Left renal pelvis (tissue), 4 donors: ENCODE measurements at places on chromosomes 12 and 14. TPM values are rescaled to one million over a fixed set of nuclear protein-coding genes. Genes with fewer than 3 reads are reported as not detected.

The IL26 gene
- not detected for polyA plus RNA-seq

The SSPN gene
- polyA plus RNA-seq, result 36.0 TPM

The LALBA gene
- not detected for polyA plus RNA-seq

The KRT77 gene
- not detected for polyA plus RNA-seq

The ATP5F1B gene
- 1,155 TPM for polyA plus RNA-seq

The ANKRD33 gene
- polyA plus RNA-seq, result 0.22 TPM

The CCDC198 gene
- polyA plus RNA-seq, result 416 TPM

The SLC10A1 gene
- polyA plus RNA-seq, result not detected

The WNT1 gene
- not detected for polyA plus RNA-seq

The CPSF2 gene
- 81.2 TPM for polyA plus RNA-seq

The ARID2 gene
- 39.0 TPM for polyA plus RNA-seq

The JPH4 gene
- polyA plus RNA-seq, result 9.5 TPM

The SYCP3 gene
- polyA plus RNA-seq, result 1.3 TPM

The RHEBL1 gene
- polyA plus RNA-seq, result 2.1 TPM

The PPP4R4 gene
- 0.23 TPM for polyA plus RNA-seq

The SOX5 gene
- 9.0 TPM for polyA plus RNA-seq

The P3H3 gene
- polyA plus RNA-seq, result 31.3 TPM

The TMEM52B gene
- polyA plus RNA-seq, result 150 TPM

The BLTP3B gene
- 24.3 TPM for polyA plus RNA-seq

The RAN gene
- 577 TPM for polyA plus RNA-seq

The TAS2R7 gene
- not detected for polyA plus RNA-seq

The HNRNPA1 gene
- polyA plus RNA-seq, result 3,736 TPM

The CLEC2A gene
- not detected for polyA plus RNA-seq

The ADAM21 gene
- 0.61 TPM for polyA plus RNA-seq

The ASPG gene
- polyA plus RNA-seq, result 18.9 TPM

The BTBD6 gene
- polyA plus RNA-seq, result 34.2 TPM

The VRTN gene
- not detected for polyA plus RNA-seq

The RNU4-1 gene
- polyA plus RNA-seq, result not detected

The G2E3 gene
- 27.9 TPM for polyA plus RNA-seq

The ACACB gene
- 22.2 TPM for polyA plus RNA-seq

The TOMM20L gene
- polyA plus RNA-seq, result 1.7 TPM

The CD69 gene
- polyA plus RNA-seq, result 1.4 TPM

The NRIP2 gene
- 31.9 TPM for polyA plus RNA-seq

The PLXNC1 gene
- polyA plus RNA-seq, result 15.6 TPM

The CCDC184 gene
- polyA plus RNA-seq, result 0.34 TPM

The PLEKHD1 gene
- polyA plus RNA-seq, result 5.9 TPM

The C12orf50 gene
- polyA plus RNA-seq, result 0.34 TPM

The CLEC9A gene
- polyA plus RNA-seq, result 0.26 TPM

The KRT8 gene
- 235 TPM for polyA plus RNA-seq

The RTN1 gene
- 16.9 TPM for polyA plus RNA-seq

The KRT5 gene
- polyA plus RNA-seq, result 0.17 TPM

The AQP6 gene
- 0.94 TPM for polyA plus RNA-seq

The PRB2 gene
- polyA plus RNA-seq, result not detected

The GPR162 gene
- 31.5 TPM for polyA plus RNA-seq

The CLECL1 gene
- polyA plus RNA-seq, result 0.41 TPM

The CRIP1 gene
- polyA plus RNA-seq, result 34.6 TPM

The OXA1L gene
- polyA plus RNA-seq, result 139 TPM

The SVOP gene
- 0.19 TPM for polyA plus RNA-seq

The GLT8D2 gene
- 89.8 TPM for polyA plus RNA-seq

The KSR2 gene
- polyA plus RNA-seq, result 0.04 TPM

The GUCY2C gene
- 0.62 TPM for polyA plus RNA-seq
